ENCODE measurements at places on chromosomes 2 and 18. TPM values are rescaled to one million over a fixed set of nuclear protein-coding genes. Genes with fewer than 3 reads are reported as not detected.
A peak's percentile ranks its signal among the peaks of the same experiment; 100 is the strongest.

GRCh38 chr18:55097456-55098170, 138.4 kb upstream of the CCDC68 start:
- no peak for DNase-seq

The CRYGC gene
- total RNA-seq, result not detected

DNA sequence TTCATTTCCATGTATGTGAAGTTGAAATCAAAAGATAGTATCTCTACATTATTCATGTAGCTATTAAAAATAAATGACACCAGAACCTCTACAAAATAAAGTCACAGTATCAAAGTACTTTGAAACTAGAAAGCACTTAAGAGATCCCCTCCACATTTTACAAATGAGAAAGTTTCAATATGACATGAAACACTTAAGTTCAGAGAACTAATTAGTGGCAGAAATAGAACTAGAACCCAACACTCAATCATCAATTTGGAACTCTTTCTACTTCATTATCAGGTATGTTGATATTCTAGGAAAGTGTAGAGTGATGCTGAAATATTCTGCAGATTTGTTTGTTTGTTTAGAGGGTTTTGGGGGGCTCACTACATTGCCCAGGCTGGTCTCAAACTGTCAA, 145.6 kb downstream of the MEMO1 start:
- DNase-seq, result no peak

DNA sequence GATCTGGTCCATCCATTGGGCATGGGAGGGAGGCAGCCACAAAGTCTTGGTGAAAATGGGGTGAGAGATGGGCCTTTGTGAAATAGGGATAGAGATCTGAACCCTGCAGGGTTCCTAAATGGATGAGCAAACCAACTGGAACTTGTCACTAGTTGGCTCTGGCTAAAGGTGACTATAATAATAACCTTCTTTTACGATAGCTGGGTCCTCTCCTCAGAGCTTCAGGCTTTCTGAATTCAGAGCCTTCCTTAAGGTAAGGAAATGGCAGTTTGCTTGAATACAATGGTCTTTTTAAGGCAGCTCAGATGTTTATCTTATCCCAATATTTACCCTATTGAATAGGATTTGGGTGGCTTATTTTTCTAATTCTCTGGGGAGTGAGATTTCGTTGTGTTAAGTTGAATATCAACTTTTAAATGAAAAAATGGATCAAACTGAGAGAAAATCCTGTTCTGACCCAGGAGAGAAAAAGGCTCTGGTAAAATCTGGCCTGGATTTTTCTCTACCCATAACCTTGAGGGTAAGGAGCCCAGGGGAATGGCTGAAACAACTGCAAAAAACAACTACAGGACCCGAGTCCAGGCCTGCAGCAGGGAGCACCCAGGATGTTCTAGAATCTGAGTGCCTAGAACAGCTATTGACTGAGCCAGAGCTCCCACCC, 61.1 kb upstream of the CXCR4 start:
- no peak for DNase-seq

The NIFK gene
- 72.4 TPM for total RNA-seq

The CHRND gene
- 0.07 TPM for total RNA-seq

DNA sequence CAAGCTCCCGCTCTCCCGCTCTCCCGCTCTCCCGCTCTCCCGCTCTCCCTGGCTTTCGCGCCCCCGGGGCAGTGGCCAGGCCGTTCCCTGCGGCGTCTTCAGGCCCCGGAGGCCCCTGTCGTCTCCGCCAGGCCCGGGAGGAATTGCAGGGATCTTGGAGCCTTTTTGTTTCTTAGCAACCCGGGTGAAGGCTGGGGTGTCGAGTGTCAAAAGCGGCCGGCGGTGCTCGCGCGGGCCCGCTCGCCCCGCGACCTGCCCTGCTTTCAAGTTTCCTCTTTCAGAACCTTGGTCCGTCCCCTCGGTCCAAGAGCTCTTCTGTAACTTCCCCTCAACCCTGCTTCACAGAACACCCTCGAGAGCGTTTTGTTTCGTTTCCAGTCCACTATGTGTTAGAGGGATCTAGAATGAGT, 1.4 kb downstream of the RNF138 start:
- peak; percentile 52 for DNase-seq

The SERPINB10 gene
- total RNA-seq, result not detected

DNA sequence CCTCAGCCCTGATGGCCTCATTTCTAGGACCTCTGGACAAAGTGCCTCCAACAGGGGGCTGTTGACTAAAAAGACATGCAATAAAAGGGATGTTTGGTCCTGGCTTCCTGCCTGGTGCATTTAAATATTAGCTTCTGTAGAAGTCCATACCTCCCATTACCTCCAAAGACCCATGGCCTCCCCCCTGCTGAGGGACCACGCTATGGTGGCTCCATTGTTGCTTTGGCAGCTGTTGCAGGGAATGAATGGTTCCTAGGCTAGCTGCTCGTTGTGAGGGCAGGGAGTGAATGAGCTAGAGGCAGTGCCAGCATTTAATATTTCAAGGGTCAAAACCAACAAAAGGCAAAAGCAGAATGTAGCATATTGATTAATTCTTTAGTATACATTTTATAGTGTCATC, 285.9 kb downstream of the SLC8A1 start:
- DNase-seq, result no peak

- no peak for DNase-seq
Measured at GRCh38 chr2:6027066-6027465, 334.9 kb downstream of the SOX11 start.

- DNase-seq, result peak; percentile 46
Measured at GRCh38 chr2:222982010-222982908, 69.7 kb upstream of the KCNE4 start.

DNA sequence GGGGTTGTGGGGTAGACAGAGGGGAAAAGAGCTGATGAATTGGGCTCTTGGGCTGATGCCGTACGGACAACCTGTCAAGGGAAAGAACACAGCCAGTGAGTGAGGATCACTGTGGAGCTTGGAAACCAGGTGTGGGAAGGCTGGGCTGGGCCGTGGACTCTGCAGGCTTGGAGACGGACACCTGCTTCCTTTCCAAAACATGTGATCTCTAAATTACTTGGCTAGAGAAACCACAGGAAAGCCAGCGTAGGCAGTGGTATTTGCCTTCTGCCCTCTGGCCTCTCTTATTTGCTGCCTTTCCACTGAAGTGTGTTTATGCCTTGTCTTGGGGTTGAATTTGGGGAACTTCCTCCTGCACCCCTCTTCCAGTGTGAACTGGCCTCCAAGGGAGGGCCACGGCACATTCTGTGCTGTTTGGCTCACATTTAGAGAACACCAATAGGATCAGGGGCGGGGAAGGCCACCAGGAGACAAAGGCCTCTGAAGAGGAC, 267.7 kb downstream of the PRKCE start:
- no peak for DNase-seq

The CHRNA1 gene
- not detected for total RNA-seq

DNA sequence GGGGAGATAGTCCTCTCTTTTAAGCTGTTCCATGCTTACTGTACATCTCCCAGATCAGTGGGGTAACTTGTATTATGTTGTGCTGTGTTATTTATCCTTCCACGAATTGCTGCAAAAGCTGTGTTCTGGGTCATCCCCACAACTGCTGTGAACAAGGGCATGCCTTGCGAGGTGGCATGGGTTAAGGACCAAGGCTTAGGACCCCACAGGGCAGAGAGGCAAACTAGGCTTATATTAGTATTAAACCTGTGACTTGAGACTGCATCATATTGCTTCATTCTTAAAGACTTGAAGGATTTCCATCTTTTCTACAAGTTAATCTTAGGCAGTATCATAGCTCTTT, 19.9 kb downstream of the RND3 start:
- DNase-seq, result no peak

- DNase-seq, result no peak
Measured at GRCh38 chr2:68318914-68319397, 793 bp downstream of the CNRIP1 start.

DNA sequence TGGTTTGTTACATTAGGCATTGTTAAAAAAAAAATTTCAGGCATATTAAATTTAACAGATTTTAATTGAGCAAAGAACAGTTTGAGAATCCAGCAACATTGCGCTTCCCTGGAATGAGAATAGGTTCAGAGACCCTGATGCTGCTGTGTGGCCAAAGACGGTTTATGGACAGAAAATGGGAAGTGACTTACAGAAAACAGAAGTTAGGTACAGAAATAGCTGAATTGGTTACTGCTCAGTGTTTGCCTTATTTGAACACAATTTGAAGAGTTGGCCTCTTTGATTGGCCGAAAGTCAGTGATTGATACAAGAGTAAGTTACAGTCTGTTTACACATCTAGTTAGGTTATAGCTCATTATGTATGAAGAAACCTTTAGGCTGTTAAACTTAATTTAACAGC, 6.0 kb upstream of the NEDD4L start:
- DNase-seq, result no peak

The DCDC2C gene
- total RNA-seq, result not detected

DNA sequence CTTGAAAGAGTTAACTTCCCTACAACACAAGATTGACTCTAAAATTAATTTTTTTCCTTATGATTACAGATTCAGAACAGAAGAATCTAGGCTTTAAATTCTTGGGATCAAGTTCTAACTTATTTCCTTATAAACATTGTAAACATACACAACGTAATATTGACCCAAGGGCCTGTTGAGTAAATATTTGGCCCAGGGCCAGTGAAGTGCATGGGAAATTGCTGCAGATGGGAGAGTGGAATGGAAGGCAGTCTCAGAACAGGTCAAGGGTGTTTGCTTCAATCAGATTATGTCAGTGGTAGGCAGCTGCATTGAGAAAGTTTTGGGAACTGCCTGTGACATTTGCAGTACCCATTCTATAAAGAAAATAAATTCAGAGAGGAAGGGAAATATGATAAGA, 137.6 kb downstream of the MYO1B start:
- DNase-seq, result no peak

- DNase-seq, result no peak
Measured at GRCh38 chr2:135255208-135255607, 203.1 kb downstream of the RAB3GAP1 start.

The DTNA gene
- 16.9 TPM for total RNA-seq

The CHPF gene
- total RNA-seq, result 84.8 TPM

- no peak for DNase-seq
Measured at GRCh38 chr2:239608260-239608659, 207.4 kb upstream of the HDAC4 start.

- DNase-seq, result no peak
Measured at GRCh38 chr2:173571021-173571821, 216.5 kb downstream of the CDCA7 start.

- no peak for DNase-seq
Measured at GRCh38 chr18:11324510-11324909, 175.1 kb upstream of the PIEZO2 start.

- DNase-seq, result no peak
Measured at GRCh38 chr2:42787424-42787787, 5.0 kb downstream of the HAAO start.

DNA sequence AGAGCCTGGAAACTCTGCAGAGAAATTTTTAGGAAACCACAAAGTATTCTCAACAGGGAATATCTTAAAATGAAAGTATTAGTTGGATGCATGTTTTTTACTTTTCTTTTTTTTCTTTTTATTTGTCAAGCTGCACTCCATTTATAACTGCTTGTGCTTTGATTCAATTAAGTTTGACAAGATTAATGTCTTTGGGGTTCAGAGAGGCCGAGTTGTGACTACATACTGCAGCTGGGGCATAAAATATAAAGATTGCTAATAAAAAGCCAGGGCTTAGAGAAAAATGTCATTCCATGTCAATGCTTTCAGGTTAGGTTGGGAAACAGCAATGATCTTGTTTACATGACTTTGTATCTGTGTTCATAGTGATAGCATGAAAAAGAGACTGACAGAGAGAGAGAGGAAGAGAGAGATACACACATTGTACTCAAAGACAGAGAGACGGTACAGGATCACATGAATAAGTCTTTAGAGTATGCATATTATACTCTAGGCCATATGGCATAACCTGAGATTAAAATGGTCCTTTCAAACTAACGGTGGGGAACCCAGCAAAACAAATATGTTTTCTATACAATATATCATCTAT, 1022.3 kb upstream of the CNTNAP5 start:
- no peak for DNase-seq

The SGPP2 gene
- 0.11 TPM for total RNA-seq

- peak; percentile 60 for DNase-seq
Measured at GRCh38 chr2:235793163-235793752, 299.4 kb downstream of the AGAP1 start.

DNA sequence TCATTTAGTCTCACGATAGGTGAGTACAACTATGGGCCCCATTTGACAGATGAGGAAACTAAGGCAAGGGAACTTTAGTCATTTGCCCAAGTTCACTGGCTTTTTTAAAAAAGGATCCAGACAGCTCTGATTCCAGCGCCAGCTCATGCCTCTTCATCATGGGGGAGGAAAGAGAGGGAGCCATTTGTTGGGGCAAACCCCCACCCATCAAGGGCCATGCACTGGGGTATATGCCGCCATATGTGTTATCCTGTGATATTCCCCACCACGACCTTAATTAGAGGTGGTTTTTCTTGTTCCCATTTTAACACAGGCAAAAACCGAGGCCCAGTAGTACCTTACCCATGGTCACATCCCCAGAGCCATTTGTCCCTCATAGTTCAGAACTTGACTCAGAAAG, 649 bp upstream of the GPBAR1 start:
- DNase-seq, result no peak

DNA sequence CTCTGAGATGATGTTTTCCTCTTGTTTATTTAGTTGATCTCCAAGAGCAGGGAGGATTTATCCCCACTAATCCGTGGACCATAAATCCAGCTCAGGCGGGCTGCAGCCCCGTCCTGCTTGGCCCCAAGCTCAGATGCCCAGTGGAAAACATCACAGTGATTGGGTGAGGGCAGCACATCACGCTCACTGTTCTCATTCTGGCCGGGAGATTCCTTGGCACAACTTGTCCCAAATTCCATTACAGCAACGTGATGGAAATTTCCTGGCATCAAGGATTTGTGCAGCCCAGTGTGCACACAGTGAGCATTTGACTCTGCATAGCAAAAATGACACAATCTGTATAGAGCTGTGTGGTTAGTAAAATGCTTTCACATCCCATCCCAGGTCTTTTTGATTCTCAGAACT, 96.8 kb downstream of the VAPA start:
- DNase-seq, result no peak

The EML6 gene
- total RNA-seq, result 2.5 TPM

GRCh38 chr18:6776188-6776587, 46.7 kb downstream of the ARHGAP28 start:
- DNase-seq, result no peak

Measured in WTC11 (cell line).